ENCODE measurements at places on chromosomes 3 and 15.

DNA sequence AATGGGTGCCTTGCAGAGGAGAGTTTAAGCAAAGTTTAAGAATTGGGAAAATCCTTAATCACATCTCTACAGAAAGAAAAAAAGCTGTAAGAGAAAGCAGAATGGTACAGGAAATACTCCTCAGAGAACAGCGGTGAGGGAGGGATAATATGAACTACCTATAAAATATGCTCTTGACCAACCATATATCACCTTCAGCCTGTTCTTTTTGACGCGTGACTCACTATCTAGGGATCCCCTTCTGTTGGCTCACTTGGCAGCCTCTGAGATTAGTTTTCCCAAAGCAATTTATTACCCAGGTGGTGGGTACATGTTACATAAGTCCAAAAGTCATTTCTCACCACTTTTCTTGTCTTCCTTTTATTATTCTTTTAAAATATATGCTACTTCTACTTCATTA, 97.7 kb downstream of the CNTN6 start:
- peak; percentile 10 for DNase-seq

GRCh38 chr3:189902230-189903186, 218.2 kb downstream of the P3H2 start:
- no peak for DNase-seq

- DNase-seq: peak; percentile 50
Observed at GRCh38 chr15:39613271-39613670, 32.4 kb downstream of the THBS1 start.

GRCh38 chr3:8658306-8659212, 14.0 kb upstream of the SSUH2 start:
- peak; percentile 69 for DNase-seq

GRCh38 chr15:79316864-79317263, 6.0 kb downstream of the TMED3 start:
- no peak for DNase-seq

GRCh38 chr3:61724183-61724582, 162.8 kb downstream of the PTPRG start:
- DNase-seq: no peak

DNA sequence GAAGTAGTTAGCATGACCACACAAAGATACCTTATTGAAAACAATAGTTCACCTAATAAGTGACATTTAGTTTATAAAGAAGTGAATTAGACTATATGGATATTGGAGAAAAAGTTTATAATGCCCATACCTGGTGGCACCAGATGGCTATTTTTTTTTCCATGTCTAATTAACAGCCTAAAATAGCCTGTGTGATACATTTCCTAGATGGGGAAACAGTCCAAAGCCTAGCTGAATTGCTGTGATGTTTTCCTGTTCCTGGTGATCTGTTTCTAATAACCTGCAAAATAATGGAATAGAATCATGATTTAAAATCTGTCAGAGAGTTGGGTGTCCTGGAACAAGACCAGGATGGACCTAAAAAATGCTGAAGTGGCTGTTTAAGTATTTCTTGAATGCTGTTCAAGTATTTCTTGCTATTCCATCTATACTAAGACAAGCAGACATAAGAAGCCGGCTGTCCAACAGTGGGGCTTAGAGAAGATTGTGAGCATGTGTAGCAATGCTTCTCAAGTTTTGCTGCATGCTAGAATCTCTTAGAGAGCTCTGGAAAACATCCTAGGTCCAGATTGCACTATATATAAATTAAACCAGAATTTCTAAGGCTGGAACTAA, 31.3 kb downstream of the LRRC3B start:
- DNase-seq: no peak

DNA sequence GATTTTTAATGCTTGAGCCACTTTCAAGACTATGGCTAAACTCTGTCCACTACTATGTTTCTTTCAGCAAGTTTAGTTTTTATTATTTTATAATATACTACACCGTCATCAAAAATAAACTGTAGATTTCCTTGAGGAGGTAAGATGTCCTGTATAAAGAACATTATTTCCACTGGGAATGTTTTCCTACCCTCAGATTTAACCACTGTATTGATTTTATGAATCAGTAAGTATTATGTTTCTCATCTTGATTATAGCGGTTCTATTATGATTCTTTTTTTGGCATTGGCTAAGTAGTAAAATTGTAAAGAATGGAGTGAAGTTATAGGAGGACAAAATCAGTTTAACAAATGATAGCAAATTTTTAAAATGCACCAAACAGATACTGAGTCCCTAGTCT, 44.4 kb downstream of the ADAM10 start:
- no peak for DNase-seq

DNA sequence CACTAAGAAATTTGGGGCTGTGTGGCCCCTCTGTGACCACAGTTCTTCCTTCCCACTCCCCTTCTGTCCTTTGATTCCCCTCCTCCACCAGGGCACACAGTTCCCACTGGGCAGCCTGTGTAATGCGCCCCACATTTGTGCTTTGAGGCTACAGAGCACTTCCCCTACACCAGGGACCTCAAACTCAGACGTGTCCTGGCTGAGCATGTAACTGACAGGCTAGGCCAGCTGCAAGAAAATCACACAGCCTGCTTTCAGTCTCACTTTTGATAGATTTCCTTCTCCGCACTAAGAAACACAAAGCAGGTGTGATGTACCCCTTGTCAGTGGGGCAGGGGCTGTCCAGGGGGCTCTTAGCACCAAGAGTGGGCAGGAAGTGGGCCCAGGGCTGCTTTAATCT, 29.6 kb downstream of the PRKCD start:
- DNase-seq: no peak

DNA sequence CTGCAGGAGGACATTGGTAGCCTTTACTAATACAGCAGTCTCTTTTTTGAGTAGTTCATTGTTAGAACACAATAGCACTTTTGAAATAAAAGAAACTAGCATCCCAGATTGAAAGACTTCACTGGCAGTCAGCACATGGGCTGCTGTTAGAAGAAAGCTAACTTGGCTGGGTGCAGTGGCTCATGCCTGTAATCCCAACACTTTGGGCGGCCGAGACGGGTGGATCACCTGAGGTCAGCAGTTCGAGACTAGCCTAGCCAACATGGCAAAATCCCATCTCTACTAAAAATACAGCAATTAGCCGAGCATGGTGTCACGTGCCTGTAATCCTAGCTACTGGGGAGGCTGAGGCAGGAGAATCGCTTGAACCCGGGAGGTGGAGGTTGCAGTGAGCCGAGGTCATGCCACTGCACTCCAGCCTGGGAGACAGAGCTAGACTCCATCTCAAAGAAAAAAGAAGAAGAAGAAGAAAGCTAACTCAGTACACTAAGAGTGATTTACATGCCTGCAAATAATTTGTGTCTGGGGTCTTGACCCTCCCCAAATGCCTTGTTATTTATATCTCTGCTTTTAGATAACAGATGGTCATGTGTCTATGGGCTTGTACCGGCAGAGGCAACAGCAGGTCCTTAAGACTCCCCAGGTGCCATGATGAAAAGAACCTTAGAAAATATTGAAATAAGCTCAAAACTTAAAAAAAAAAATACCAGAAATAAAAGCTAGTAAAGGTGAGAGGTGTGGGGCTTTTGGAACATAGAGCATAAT, 9.7 kb downstream of the TPM1 start:
- peak; percentile 32 for DNase-seq

DNA sequence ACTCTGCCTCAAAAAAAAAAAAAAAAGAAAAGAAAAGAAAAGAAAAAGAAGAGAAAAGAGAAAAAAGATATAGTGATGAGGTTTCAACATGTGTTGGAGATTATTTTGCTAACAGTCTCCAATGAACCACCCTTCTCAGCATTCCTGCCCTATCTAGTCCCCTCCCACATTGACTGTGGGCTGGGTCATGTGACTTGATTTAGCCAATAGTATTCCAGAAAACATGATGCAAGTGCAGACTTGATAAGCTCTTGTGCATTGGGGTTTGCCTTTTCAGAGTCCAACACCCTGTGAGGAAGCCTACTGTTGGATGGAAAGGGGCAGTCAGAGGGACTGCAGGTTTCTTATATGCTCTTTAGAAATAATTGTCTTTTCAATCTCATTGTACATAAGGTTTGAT, 37.8 kb upstream of the MED12L start:
- DNase-seq: no peak

GRCh38 chr15:98445315-98445714, 203.0 kb upstream of the IGF1R start:
- DNase-seq: no peak

DNA sequence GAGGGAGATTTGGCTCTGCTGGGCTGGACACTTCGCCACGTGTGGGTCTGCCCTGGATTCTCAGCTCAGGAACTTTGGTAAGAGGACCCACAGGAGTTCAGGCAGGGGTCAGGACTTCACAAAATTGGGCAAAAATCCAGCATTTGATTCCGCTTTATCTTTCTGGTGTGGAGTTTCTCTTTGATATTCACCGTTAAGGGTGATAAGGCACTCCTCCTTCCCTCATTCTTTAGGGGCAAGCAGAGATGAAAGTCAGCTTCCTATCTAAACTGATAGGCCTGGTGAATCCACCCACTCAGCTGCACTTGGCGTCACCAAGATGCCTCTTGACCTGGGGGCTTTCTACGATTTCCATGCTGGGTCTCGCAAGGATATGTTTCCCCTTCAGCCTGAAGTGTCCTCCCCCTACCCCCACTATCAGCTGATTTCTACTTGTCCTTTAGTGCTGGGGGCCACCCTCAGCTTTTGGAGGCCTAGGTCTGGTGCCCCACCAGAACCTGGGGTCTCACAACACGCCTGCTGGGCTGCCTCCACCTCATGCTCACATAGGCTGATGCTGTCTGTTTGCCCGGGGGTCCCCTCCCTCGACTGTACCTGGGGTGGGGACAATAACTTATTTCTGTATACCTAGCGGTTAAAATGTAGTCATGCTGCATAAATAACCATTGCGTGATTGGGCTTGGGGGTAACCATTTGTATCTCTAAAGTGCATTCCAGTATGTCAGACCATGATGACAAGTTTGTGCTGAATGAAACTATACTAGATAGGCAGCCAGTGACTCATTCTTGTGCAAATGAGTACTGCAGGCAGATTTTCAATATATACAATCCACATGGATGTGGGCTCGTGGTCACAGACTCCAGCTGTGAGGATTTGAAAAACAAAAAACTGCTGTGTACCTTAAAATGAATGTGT, 248.3 kb downstream of the ADAMTS17 start:
- DNase-seq: no peak

- peak; percentile 53 for DNase-seq
Observed at GRCh38 chr3:123489400-123490004, 40.6 kb upstream of the ADCY5 start.

DNA sequence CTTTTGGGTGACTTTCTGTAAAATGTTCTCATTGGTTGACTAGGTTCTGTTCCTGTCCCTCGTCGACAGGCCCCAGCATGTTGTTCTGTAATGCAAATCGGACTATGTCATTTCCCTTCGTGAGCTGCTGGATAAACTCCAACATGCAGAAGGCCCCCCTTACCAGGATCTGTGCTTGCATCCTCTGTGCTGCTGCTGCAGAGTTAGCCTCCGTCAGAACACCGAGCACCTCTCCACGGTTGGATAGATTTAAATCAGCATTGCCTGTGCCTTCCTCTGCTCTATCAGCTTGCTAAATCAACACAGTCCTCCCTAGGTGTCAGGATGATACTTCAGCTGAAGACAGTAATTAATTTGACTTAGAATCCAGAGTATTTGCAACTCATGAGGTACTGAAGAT, 12.7 kb upstream of the MINDY4B start:
- no peak for DNase-seq

DNA sequence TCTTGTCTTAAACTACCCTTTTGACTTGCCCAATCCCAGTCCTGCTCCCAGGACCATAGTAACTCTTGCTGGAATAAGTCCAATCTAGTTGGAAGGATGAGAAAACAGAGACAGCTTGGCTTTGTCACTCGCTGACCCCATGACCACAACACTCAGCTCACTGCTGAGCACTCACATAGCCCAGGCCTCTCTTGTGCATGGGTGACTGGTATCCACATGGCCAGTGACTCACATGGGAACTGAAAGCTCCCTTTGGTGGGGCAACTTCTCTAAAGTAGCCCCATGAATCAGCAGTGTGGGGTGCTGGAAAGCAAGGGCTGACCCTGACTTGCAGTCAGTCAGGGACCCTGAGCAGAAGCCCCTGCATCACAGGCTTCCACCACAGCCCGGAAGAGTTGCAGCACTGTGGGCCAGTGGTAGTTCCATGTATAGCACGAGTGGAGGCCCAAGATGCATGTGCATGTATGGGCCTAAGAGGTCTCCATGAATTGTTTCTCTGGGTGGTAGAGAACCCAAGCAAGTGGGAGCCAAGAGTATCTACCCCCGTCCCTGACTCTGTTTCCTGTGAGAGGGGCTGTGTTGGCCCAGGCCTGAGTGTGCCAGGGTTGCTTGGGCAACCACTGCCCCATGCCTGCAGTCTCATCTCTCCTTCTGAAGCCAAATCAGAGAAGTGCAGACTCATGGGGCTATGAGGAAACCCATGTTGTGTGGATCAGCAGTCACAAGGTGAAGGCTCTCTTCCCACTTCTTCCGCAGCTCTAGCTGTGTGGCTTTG, 62.1 kb upstream of the XCR1 start:
- DNase-seq: peak; percentile 96

GRCh38 chr3:148957586-148957985, 33.8 kb upstream of the GYG1 start:
- DNase-seq: peak; percentile 29

DNA sequence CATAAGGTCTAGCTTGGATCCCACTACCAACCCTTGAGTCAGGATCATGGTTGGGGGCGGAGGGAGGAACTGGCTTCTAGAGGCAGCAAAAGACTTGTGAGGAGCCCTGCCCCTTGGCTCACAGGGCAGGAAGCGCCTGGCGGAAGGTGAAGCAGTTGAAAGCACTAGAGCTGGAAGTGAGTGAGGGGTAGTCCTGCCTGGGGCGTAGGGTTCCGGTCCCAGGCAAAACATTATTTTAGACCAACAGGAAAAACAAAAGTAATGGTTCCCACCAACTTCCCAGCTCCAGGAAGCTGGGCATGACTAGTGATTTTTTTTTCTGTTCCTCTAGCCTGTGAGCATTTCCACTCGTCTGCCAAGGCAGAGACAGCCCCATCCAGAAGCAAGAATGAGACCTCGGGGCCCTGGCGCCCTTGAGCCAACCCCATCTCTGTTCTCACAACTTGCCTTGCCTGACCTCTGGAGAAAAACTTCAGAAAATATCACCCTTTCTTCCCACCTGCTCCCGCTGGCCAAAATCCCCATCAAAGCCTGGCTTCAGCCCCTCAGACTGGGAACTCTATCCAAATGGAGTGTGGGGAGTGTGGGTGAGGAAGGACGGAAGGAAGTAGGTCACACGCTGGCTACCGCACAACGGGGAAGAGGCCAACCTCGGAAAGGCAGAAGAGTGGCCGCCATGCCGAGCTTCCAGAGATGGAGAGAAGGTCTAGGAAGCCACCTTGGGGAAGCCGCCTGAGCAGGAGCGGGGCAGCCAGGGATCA, 57.5 kb downstream of the RBPMS2 start:
- no peak for DNase-seq

DNA sequence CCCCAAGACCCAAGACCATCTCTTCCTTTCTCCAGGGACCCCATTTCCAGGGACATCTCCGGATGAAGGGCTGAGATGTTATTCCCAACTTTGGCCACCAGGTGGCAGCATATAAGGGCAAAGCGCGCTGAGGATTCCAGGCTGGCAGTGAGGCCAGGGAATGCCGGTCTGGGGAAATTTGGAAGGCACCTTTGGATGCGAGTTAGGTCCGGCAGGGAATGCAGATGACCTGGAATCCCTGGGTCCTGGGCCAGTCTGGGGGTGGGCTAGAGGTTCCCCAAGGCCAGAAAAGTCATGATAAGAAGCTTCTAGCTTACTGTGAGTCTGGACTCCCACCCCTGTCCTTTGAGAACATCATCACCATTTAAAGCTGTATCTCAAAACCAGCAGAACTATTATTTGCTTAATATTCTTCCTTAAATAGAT, 1.6 kb upstream of the CHST13 start:
- peak; percentile 54 for DNase-seq

GRCh38 chr15:76011627-76012551, at the start of gene NRG4:
TSS of gene NRG4 (minus strand) at chr15:76012424. CDS start at chr15:76011230, 1,194 bp downstream.
- peak; percentile 5 for DNase-seq

- no peak for DNase-seq
Observed at GRCh38 chr3:184816614-184817013, 4.6 kb downstream of the VPS8 start.

All from M059J (cell line).